Activated T-cell treated with anti-CD3 and anti-CD28 coated beads for 24 hours (primary cell): ENCODE measurements at places on chromosomes 16 and 17.

GRCh38 chr17:39599004-39599664 lies 8.6 kb downstream of the NEUROD2 start:
- DNase-seq, result no peak

DNA sequence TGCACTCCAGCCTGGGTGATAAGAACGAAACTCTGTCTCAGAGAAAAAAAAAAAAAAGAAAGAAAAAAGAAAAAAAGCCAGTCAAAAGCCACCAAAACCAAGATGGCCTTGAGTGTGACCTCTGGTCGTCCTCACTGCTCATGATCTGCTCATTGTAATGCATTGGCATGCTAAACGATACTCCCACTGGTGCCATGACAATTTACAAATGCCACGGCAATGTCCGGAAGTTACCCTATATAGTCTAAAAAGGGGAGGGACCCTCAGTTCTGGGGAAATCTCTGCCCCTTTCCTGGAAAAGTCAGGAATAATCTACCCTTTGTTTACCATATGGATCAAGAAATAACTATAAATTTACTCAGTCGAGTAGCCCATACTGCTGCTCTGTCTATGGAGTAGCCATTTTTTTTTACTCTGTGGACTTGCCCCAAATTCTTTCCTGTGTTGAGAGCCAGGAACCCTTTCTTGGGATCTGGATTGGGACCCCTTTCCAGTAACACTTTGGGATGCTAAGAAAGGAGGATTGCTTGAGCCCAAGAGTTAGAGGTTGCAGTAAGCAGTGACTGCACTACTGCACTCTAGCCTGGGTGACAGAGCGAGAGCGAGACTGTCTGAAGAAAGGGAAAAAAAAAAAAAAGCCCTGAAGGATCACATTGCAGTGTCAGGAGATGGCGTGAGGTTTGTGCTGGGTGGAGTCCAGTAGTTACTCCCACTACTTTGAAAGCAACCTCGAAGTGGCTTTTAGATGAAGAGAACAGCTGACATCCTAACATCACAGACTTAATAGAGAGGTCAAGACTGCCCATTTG lies 3.7 kb upstream of the TMEM231 start:
- no peak for DNase-seq

DNA sequence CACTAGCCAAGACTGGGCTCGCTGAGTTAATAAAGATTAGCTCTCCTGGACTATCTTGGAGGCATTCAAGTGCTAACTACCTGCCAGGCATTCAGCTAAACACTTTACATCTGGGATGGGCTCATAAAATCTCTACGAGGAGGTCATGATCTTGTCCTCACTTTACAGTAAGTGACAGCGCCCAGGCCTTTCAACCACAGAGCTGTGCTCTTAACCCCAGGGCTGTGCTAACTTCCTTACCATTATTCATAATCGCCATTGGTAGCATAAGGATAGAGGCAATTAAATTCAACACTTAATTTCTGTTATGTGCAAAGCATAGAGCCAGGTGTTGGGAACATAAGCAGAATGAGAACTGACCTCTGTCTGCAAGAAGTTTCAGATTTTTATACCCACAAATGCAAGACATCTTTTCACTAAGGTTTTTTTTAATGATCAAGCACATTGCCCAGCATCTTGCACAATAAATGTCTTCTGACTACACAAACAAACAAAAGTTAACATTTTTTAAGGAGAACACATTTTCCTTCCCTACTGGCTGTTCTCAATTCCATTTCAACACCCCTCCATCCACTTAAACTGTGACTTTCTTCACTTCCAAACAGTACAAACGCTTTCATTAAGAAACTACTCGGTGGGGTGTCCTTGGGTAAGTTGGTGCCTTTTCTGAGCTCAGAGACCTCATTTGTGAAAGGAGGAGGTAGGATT lies 172.3 kb downstream of the C16orf78 start:
- no peak for DNase-seq

DNA sequence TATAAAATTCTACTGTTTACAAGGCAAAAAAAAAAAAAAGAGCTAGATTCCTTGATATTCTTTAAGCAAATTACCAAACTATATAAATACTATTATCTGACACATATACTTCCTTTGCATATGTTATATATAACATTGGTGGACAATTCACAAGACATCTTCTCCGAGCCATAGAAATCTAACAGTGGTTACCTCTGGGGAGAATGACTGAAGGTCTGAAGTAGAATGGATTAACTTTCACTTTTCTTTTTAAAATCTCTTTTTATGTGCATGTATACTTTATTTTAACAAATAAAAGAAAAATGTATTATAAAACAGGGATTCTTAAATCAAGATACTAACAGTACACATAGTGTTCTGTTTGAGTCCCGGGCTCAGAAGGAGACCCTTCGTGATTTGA lies 131.0 kb downstream of the MRTFB start:
- DNase-seq, result no peak

GRCh38 chr17:42347606-42348005 lies 40.6 kb downstream of the STAT3 start:
- DNase-seq, result no peak

DNA sequence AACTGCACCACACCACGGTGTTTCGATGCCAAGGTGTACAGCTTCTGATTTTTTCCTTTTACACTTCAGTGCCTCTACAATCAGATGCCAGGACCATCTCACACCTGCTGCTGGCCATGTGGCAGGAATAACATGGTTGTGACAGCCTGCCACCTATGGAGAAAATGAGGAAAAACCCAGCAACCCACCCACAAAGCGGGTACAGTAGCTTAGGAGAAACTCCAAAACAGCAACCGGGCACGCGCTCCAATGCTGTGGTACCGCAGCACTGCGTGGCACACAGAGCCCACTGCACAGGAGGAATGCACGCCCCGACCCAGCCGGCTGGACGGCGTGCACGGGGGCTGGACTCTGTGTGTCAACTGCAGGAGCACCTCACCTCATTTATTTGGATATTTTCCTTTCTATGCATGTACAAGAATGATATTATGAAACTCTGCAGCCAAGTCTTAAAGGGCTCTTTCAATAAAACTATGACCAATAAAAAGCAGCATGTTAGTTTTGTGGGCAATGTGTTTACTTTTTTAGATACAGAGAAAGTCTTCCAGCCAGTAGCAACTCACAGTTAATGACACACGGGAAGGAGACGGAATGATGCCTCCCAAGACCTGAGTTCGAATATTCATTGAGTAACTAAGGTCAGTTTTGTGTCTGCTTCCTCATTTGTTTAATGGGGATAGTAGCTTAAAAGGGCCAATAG lies 45.9 kb downstream of the MAP1LC3B start:
- no peak for DNase-seq

- no peak for DNase-seq
Observed at GRCh38 chr16:85195900-85196772, 83.9 kb upstream of the CIBAR2 start.

- no peak for DNase-seq
Observed at GRCh38 chr17:76166168-76166567, 25.1 kb upstream of the FOXJ1 start.

DNA sequence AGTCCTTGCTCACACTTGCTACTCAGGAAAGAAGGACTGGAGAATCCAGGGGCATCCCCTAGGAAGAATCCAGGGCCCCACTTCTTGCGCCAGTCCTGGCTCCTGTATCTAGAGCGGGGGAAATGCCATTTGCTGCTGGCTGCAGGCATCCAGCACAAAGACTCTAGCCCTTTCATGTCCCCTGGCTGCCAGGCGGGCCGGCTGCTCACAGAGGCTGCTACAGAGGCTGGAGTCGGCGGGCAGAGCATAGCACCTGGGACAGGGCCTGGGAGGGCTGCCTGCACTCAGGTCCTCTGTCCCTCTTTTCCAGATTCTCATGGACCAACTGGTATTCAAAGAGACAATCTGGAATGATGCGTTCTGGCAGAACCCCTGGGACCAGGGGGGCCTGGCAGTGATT lies 13.8 kb downstream of the SMIM5 start:
- no peak for DNase-seq

DNA sequence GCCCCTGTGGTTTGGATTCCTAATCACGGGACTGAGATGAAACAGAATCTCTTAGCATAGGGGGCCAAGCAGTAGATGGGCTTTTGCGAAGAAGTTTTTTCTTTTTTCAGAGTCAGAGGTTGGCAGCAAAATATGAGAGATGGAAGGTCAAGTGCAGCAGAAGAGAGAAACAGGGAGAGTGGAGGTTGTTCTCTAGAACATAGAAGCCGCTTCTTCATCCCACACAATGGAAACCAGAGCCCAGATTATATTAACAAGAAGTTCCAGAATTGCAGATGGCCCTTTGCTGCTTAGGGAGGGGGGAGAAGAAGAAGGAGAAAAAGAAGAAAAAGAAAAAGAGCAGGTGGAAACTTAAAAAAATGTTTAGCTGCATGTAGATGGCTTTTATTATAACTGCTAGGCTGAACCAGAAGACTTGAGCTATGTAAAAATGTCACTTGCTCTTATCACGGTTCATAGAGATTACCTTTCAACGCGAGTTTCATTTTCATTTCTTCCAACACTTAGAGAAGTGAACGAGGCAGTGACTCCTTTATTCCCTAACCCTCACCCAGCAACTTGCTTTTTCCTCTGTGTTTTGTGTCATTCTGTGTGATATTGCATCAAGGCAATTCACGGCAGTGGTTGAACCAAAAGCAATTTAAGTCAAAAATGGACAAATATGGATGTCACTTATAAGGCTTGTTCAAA lies 737.5 kb downstream of the WWOX start:
- DNase-seq, result no peak

GRCh38 chr16:54932021-54932660 lies 1.5 kb downstream of the IRX5 start:
- no peak for DNase-seq
